ENCODE measurements at places on chromosomes 4 and X. TPM values are rescaled to one million over a fixed set of nuclear protein-coding genes. Genes with fewer than 3 reads are reported as not detected.

The AWAT2 gene
- total RNA-seq = not detected

The SLC9B1 gene
- total RNA-seq = 0.48 TPM

The FAM53A gene
- 0.95 TPM for total RNA-seq

The ADH4 gene
- total RNA-seq = not detected

The STBD1 gene
- total RNA-seq = 1.2 TPM

The CD40LG gene
- total RNA-seq = 157 TPM

The TRO gene
- 1.2 TPM for total RNA-seq

The GALNT7 gene
- total RNA-seq = 21.2 TPM

The ASB12 gene
- total RNA-seq = not detected

The ADRA2C gene
- not detected for total RNA-seq

The RNF175 gene
- total RNA-seq = not detected

Measured in T-helper 2 cell treated with Interferon-gamma antibody and Interleukin-4, amounts not matched to agents 100 ng/mL and 5 ng/mL, for 36 hours (primary cell).